NCI-H2171 treated with DMSO at 0.1 percent for 48 hours (cell line): ENCODE measurements at places on chromosomes 5 and 9.

- no peak for DNase-seq
Observed at GRCh38 chr5:181204113-181204825, 727 bp downstream of the TRIM7 start.

- no peak for DNase-seq
Observed at GRCh38 chr9:2725126-2725525, 7.8 kb downstream of the KCNV2 start.

DNA sequence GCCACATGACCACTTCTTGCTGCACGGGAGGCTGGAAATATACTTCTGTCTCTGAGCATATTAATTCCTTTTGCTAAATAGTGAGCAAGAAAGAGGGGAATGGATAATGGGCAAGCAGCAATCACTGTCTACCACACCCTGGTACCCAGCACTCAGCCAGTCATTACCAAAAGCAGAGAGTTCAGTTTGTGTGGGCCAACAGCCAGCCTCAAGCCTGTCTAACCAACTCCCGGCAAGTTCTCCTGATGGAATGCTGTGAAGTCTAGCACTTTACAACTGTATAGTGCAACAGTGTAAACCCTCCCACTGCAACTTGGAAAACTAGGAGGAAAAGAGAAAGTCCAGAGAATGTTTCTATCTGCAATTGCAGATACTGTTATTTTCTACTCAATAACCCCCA lies 47.8 kb downstream of the PLK2 start:
- DNase-seq, result no peak

DNA sequence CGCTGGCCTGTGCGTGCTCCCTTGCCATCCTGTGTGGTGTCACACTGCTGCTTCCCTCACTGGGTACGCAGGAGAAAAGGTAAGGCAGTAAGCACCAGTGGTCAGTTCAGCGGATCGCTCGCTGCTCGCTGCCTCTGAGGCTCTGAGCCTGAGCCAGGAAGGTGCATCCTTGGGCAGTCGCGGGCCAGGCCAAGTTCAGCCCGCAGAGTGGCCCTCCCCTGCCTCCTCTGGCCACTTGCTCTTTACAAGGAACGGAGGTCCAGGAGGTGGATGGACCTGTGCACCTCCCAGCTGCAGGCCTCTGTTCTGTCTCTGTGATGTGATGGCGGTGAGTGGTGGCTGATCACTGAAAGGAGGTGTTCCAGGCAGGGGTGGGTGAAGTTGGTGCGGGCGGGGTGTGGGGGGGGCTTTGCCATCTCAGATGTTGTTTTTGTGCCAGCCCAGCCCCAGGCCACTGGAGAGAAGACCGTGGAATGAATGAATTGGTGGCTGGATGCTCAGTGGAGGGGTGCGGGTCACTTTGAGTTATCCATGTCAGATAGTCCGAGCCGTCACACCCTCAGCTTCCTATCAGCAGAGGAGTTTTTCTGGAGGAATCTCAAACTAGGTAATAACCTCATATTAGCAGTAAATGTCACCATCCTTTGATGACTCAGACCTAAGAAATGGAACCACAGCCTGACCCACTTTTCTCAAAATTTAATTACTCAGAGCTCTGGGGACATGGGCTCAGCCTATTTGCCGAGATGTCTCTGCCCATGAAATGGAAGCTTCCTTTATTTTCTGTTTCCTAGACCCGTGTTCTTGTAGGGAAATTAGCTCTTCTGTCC lies 7.3 kb downstream of the COL5A1 start:
- no peak for DNase-seq

DNA sequence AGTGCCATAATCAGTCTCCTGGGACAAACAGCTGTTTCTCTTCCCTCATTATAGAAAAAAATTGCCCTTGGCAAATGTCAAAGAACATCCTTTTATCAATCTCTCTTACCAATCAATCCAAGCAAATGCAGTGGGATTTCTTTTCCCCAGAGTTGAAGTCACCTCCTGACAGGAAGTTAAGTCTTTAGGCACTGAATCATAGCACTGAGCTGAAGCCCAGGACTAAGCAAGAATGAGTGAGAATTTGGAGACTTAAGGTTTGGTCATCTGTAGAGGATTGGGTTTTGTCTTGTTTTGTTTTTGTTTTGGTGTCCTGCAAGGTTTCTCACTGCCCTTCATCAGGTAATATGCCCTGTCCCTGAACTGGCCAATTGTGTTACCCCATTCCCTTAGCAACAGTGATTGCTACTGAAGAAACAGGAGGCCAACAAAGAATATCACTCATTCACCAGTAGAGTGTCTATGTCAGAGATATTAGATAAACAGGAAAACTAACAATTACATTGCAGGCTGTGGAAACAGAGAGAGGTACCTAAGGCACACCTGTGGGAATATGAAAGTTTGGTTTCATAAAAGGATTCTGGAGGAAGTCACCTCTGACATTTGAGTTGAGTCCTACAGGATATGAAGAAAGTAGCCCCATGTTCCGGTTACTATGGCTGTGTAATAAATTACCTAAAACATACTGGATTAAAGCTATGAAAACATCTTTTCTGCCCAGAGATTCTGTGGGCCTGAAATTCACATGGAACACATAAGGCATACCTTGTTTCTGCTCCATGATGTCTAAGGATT lies 4.5 kb upstream of the FXN start:
- DNase-seq, result peak; percentile 9

- DNase-seq, result no peak
Observed at GRCh38 chr9:6620353-6620752, 25.2 kb downstream of the GLDC start.

DNA sequence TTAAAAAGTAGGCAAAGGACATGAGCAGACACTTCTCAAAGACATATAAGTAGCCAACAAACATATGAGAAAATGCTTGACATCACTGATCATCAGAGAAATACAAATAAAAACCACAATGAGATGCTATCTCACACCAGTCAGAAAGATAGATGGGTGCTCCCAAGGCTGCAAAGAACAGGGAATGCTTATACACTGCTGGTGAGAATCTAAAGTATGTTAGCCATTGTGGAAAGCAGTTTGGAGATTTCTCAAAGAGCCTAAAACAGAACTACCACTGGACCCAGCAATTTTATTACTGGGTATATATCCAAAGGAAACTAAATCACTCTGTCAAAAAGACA lies 154.2 kb downstream of the NDUFS4 start:
- no peak for DNase-seq

- DNase-seq, result no peak
Observed at GRCh38 chr5:114419959-114420358, 58.1 kb downstream of the KCNN2 start.

DNA sequence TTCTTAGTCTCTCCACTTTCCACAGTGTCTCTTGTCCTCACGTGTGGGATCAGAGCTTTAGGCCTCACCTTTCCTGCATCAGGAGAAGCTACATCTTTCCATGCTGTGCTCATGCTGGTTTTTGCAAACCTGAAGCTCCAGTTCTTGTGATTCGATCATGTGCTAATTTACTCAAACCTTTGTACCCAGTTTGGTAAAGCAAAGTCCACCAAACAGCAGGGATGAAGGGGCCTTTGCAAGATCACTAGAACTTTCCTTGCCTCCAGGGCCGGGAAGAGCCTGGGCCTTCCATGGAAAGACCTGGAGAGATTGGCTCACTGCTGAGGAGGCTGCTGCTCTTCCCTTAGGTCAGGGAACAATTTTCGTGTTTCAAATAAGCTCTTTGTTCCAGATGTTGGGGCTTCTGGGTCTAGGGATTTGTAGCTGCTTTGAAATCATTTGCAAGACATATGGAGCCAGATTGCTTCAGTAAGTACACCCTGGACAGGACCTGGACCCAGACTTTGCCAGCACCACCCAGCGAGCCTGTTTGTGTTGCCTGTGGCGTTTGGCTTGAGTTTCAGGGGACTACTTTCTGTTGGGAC lies 18.7 kb upstream of the SPATA31E1 start:
- no peak for DNase-seq

DNA sequence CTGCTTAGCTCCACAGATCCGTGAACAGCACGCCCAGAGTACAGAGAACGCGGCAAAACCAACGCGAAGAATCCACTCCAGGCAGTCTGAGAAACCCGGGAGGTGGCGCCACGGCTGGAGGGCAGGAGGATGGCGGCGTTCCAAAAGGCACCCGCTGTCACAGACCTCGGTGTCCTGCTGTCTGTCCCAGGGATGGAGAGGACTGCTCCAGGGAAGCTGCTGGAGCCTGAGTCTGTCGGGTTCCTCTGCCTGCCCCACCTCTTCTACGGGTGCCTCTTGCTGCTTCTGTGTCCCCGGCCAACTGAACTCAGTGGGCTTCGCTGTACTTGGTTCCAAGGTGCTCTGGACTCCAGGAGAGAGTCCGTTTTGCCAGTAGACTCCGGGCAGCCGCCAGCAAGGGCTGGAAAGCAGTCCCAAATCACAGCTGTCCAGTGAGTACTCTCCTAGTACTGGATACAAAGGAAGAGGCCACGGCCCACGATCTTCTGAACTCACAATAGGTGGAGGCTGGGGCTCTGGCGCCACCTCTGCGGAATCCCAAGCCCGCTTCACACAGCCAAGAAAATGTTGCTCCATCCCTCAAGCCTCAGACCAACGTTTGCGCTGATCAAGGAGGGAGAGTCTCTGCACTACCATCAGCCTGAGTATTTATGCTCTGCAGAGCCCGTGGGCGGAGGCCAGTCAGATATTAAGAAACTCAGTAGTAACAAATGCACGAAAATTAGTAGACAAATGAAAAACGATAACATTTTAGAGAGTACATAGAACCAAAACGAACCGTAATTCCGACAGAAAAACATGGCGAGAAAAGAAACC lies 440 bp downstream of the ANXA2R start:
- DNase-seq, result peak; percentile 79

- DNase-seq, result no peak
Observed at GRCh38 chr9:92727716-92728700, 36.6 kb downstream of the BICD2 start.

DNA sequence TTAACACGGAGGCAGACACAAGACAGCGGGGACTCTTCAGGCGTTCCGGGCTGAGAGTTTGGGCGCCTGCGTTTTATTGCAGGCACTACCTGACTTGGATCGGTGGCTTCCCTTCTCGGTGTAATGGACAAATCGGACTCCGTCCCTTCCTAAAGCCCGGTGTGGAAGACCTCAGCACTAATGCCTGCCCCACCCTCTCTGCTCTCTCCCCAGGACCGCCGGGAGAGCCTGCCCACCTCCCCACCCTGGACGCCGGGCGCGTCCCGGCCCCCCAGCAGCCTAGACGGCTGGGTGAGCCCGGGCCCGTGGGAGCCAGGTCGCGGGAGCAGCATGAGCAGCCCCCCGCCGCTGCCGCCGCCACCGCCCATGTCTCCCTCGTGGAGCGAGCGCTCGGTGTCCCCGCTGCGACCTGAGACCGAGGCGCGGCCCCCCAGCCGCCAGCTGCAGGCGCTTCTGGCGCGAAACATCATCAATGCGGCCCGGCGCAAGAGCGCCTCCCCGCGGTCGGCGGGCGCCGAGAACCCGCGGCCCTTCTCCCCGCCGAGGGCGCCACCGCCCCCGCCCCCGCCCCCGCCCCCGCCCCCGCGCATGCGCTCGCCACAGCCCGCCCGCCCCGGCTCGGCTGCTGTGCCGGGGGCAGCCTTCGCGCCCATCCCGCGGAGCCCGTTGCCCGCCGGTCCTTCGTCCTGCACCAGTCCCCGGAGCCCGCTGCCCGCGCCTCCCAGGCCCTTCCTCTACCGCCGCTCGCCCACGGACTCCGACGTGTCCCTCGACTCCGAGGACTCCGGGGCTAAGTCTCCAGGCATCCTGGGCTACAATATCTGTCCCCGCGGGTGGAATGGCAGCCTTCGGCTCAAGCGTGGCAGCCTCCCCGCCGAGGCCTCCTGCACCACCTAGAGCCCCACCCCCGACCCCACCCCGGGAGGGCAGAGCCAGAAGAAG lies 4.6 kb upstream of the MYOZ3 start:
- peak; percentile 59 for DNase-seq

GRCh38 chr5:102888483-102888882 lies 133.4 kb downstream of the PAM start:
- no peak for DNase-seq
